Stimulated activated CD8-positive, alpha-beta memory T cell treated with anti-CD3 and anti-CD28 coated beads, Interleukin-4, amount 100 ng/mL, for 1 hour (primary cell): ENCODE measurements at places on chromosomes 5 and 9.
A peak's percentile ranks its signal among the peaks of the same experiment; 100 is the strongest.

DNA sequence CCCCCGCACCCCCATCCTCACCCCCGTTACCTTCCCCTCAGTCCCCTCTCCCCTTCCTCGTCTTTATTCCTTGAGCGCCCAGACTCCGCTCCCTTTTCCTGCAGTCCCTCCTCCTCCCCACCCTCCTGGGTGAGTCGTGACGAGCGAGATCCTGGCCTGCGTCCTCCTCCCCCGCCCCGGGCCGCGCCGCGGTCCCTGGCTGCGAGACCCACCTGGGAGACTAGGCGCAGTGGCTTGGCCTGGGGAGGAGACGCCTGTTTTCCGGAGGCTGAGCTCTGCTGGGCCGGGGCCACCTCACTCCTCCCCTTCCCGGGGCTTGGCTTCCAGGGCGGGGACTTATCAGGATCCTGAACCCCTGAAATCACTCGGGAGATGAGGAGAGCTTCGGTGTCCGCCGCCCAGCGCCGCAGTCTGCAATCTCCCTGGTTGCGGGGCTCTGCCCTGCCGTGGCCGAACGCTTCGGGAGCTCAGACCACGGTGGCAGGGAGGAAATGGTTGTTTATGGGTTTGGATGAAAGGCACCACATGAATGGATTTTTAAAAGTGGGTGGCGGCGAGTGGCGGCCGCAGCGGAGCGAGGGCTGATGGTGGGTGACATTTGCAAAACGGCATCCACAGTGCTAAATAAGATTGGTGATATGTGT lies 984 bp downstream of the STXBP1 start:
- DNase-seq, result no peak

DNA sequence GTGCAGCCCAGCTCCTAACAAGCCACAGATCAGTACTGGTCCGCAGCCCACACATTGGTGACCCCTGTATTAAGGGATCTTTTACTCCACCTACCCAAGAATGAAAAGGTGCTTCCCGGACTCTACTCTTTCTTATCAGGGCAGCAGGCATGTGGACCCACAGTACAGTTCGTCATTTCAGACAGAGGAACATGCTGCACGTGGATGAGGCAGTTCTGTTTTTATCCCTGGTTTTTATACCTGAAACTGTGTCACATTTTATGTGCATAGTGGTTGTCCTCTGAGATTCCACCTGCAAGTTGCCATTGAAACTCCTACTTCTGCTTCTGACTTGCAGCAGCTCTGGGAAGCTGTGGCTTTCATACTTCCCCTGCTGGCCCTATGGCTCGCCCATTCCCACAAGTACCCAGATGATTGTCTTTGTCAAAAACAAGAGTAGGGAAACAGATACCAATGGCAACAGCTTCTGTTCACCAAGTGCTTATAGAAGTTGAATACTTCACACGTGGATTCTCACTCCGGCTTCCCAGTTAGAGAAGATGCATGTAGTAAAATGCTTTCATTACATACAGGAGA lies 208.0 kb downstream of the TRIO start:
- no peak for DNase-seq

DNA sequence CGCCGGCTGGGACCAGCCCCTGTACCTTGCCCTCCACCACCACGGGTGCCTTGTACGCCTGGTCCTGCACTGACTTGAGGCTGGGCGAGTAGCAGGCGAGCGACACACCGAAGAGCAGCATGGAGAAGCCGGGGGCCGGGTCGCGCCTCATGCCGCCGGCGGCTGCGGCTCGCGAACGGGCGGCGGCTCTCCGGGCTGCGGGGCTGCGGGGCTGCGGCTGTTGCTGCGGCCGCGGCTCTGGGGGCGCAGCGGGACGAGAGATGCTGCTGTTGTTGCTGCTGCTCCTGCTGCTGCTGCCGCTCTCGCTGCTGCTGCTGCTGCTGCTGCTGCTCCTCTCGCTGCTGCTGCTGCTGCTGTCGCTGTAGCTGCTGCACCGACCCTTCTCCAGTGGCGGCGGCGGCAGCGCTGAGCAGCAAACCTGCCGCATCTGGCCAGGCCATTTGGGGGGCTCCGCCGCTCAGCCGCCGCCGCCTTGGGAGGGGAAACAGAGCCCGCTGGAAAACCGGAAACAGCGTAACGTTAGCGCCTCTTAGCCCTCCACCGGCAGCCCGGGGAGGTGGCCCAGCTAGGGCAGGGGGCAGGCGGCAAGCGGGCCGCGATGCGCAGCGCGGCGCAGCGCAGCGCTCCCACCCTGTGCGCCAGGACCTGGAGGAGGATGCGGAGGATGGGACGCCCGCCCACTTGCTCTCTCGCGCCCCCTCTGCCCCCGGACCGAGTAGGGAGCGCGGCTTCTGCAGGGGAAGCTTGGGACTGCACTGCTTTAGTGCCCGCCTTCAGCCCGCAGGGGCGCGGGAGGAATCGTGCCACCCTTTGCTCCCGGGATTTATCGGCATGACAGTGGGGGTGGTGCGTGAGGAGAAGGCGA lies at the start of gene NRG2:
Gene NRG2, minus strand, starts transcription at position 657 of the 865 bp plus-strand sequence.
- peak; percentile 25 for DNase-seq

- no peak for DNase-seq
Measured at GRCh38 chr9:6219040-6219439, 3.4 kb downstream of the IL33 start.

DNA sequence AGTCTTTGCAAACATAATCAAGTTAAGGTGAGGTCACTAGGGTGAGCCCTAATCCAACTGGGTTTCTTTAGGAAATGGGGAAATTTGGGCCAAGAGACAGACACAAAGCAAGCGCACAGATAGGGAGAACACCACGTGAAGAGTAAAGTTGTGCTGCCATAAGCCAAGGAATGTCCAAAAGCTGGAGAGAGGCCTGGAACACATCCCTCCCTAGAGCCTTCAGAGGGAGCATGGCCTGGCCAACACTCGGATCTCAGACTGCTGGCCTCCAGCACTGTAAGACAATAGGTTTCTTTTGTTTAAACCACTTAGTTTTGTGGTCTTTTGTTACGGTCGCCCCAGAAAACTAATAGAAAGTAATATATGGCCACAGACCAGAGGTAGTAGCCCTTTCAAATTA lies 8.1 kb upstream of the ROR2 start:
- no peak for DNase-seq

DNA sequence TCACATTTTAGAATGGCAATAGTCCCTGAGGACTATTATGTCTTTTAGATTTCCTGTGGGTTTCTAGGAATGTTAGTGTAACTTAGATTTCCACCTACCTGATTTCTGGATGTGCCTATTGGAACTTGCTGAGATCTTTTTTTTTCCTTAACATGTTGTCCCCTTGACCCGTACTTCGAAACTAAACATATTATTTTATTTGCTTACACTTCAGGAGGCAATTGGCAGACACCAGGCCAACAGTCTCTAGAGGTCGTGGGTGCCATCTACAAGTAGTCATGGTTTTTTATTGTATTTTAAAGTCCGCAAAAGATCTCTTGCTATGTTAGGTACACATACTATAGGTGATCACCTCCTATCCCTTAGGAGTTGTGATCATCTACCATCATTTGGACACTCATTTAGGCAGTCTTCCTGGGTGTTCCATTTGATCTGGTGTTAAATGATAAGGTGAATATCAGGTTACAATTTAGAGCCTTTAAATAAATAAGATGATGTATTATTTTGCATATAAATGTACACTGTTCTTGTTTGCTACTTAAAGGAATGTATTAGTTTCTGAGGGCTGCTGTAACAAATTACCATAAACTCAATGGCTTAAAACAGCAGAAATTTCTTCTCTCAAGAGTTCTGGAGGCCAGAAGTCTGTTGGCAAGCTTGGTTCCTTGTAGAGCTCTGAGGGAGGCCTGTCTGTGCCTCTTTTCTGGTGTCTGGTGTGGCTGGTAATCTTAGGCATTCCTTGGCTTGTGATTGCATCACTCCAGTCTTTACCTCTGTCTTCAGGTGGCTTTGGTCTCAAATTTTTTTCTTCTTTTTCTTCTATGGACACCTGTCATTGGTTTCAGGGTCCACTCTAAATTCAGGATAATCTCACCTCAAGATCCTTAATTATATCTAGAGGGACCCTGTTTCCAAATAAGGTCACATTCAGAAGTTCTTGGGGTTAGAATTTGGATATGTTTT lies 64.8 kb downstream of the ZCCHC7 start:
- DNase-seq, result no peak

DNA sequence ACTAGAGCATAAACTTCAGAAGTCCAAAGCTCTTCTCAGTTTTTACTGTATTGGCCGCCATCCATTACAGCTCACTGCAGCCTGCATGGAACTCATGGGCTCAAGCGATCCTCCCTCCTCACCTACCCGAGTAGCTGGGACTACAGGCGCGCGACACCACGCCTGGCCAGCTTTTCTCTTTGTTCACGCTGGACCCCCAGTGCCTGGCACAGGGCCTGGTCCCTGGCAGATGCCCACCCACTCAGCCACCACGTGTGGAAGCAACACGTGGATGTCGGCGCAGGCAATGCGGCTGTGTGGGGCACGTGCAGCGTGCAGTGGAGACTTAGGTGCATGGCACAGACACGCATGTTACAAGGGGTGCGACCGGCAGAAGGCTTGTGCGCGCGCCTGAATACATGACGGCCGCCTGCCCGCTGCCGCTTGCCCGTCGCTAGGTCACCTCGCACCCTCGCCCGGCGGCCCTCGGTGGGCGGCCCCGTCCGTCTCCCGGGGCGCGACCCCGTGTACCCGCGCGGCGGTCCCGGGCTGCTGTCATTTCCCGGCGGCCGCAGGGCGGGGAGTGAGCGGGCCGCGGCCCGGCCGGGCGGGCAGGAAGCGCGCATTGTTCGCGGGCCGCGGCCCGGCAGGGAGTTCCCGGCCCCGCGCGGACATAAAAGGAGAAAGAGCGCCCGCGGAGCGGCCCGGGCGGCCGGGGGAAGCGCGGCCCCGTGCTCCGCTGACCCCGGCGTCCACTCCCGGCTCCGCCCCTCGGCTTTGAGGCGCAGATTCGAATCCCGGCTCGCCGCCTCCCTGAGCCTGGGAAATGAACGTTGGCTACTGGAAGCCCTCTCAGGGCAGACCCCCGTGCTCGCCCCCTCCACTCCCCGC lies 24.1 kb upstream of the PTGS1 start:
- DNase-seq, result no peak

DNA sequence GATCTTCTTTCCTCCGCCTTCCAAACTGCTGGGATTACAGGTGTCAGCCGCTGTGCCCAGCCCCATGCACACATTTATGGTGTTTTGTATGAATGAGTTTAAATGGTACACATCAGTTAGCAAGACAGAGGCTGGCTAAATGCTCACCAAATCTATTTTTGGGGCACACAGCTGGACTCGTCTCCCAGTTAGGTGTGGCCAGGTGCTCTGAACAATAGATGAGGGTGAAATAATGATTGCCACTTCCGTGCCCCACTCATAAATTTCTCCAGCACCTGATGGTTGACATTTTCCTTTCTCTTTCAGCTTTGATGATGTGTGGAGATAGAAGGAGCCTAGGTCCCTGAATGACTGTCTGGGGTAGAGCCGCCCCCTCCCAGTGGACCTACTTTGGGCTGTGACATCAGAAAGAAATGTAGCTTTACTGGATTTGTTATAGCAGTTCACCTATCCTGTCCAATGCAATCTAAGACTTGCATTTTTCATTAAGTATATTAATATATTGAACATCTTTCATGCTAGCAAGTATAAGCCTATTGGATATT lies 8.6 kb upstream of the RAPGEF1 start:
- DNase-seq, result no peak

DNA sequence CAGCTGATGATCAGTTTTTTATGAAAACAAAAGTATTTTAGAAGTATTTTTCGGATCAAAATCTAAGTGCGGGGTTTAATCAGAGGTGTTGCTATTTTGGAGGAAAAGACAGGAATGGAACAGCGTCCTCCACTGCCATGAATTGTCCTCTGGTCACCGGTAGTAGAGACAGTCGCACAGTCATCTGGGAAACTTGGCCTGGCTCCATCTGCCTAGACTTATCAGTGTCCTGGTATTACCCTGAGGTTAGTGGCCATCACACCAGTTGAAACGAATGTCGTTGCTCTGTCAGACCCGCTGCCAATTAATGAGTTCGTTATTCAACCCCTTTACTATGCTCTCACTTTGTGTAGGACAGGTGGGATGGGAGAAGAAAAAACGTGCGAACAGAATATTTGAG lies 8.2 kb downstream of the TLX3 start:
- DNase-seq, result no peak

DNA sequence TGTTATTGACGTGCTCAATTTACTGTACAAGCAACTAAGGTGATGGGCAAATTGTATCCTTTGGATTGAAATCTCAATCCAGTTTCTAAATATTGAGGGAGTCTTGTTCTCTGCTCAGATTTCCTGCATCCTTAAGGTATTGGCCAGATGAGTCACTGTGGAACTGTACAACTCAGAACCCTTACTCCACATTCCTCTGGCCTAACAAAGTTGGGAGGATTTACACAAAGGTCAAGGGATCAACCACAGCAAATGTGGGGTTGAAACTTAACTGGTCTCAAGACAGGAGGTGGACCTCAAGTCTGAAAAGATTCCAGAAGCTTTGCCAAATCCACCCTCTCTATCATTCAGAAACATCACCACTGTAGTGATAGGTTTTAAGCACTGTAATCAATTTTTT lies 81.5 kb upstream of the AGXT2 start:
- DNase-seq, result no peak

GRCh38 chr5:129541648-129542251 lies 81.7 kb downstream of the ADAMTS19 start:
- no peak for DNase-seq

DNA sequence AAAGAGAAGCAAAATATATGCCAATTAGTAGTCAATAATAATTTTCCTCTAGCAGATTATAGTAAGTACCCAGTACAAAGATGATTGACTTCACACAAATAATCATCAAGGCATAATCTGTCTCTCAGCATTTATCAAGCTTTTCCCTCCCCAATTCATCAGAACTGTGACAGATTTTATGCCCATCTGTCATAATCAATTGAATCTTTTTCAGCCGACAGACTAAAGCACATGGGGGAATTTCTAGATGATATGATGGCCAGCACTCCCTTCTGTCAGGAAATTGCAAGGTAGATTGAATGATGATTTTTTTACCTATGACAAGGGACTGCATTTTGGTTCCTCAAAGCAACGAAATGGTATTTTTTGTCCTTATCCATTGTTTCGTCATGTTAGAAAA lies 227.1 kb upstream of the CYLC2 start:
- no peak for DNase-seq

- no peak for DNase-seq
Measured at GRCh38 chr9:98218562-98219363, 26.3 kb upstream of the CORO2A start.

DNA sequence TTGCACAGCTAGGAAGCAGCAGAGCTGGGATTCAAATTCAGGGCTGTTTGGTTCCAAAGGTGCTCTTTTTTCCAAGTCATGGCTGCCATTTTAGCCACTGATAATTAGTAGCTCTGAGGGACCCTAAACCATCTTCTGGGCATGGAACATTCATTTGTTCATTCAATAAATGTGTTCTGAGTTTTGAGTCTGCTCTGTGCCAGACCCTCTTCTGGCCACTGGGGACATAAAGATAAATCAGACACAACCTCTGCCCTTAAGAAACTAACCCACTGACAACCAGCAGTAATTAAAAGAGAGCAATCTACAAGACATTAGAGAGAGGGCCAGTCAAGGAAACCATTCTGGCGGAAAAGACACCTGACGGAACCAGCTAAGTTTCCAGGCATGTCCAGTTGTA lies 2.0 kb upstream of the CPEB4 start:
- no peak for DNase-seq
